ENCODE measurements at places on chromosomes 4 and X.
A peak's percentile ranks its signal among the peaks of the same experiment; 100 is the strongest.

DNA sequence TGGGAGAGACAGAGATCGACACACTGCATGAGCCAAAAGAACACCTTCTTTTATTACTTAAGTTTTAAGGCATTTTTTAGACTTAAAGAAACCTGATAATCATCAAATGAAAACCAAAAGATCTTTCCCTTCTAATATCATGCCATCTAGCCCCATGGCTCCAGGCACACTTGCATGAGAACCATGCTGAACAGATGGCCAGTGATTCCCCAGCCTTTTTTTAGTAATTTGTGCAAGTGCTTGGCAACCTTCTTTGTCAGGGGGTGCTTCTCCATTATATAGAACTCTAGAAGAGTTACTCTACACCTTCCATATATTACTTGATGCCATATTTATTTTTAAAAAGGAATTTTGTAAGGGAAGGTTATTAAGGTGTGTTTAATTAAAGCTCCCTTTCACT lies 182.2 kb upstream of the TEX13C start:
- no peak for DNase-seq

- DNase-seq, result no peak
These were observed 69.9 kb downstream of the MFAP3L start for GRCh38 chr4:169956091-169956843.

- peak; percentile 27 for DNase-seq
These were observed 539.8 kb upstream of the SLIT2 start for GRCh38 chr4:19711871-19712270.

DNA sequence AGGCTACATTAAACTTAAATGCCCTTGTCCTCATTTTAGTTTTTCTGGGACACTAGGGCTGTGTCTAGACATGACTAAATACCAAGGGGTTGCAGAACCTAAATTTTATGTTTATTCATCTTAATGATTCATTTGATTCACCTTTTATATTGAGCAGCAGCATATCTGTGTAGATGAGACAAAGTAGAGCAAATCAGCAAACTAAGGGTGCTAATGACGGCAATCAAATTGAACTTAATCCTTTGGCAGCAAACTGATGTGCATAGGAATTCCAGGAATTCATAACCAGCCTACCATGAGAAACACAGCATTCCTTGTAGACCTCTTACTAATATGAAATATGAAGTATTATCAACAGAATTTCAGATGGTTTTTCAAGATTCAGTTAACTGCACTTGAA lies 25.1 kb downstream of the EPHA5 start:
- no peak for DNase-seq
